ENCODE measurements at places on chromosomes 6 and 20. TPM values are rescaled to one million over a fixed set of nuclear protein-coding genes. Genes with fewer than 3 reads are reported as not detected.

The ID4 gene
- total RNA-seq, result not detected

The CPNE5 gene
- 1.6 TPM for total RNA-seq

The DEF6 gene
- 207 TPM for total RNA-seq

The GSTA2 gene
- not detected for total RNA-seq

The CNKSR3 gene
- not detected for total RNA-seq

The ID1 gene
- total RNA-seq, result 0.35 TPM

The TRERF1 gene
- 13.9 TPM for total RNA-seq

The ADGRF4 gene
- not detected for total RNA-seq

The ARMH2 gene
- total RNA-seq, result 2.6 TPM

The ZNFX1 gene
- 61.7 TPM for total RNA-seq

The ADAM33 gene
- not detected for total RNA-seq

The PRICKLE4 gene
- total RNA-seq, result not detected

The GSTA1 gene
- not detected for total RNA-seq

The PCSK2 gene
- total RNA-seq, result not detected

The PSMB9 gene
- total RNA-seq, result 271 TPM

The CAGE1 gene
- not detected for total RNA-seq

The DCDC2 gene
- not detected for total RNA-seq

The PRND gene
- total RNA-seq, result not detected

The VEGFA gene
- total RNA-seq, result 54.9 TPM

The TREML1 gene
- total RNA-seq, result not detected

The DEFB132 gene
- total RNA-seq, result not detected

The PNLDC1 gene
- total RNA-seq, result 0.43 TPM

The PREP gene
- total RNA-seq, result 40.6 TPM

The WFDC2 gene
- total RNA-seq, result not detected

The BPIFB1 gene
- total RNA-seq, result not detected

The PI16 gene
- 2.8 TPM for total RNA-seq

The DZANK1 gene
- 0.96 TPM for total RNA-seq

The SLC17A9 gene
- 18.2 TPM for total RNA-seq

The E2F1 gene
- total RNA-seq, result 48.2 TPM

The ZNF831 gene
- total RNA-seq, result 9.7 TPM

The CSNK2A1 gene
- total RNA-seq, result 105 TPM

The TJAP1 gene
- 39.7 TPM for total RNA-seq

The MAFB gene
- total RNA-seq, result 0.12 TPM

The RSPH4A gene
- total RNA-seq, result 0.24 TPM

The AGER gene
- 55.3 TPM for total RNA-seq

The RAB44 gene
- not detected for total RNA-seq

The ROS1 gene
- not detected for total RNA-seq

The HCRTR2 gene
- not detected for total RNA-seq

The EPPIN gene
- total RNA-seq, result not detected

The SLC22A1 gene
- total RNA-seq, result 0.50 TPM

The GNMT gene
- total RNA-seq, result 0.94 TPM

The PPP2R5D gene
- total RNA-seq, result 44.2 TPM

The OSTM1 gene
- 36.5 TPM for total RNA-seq

The RNASET2 gene
- 156 TPM for total RNA-seq
